NCI-H1105 (cell line): ENCODE measurements at places on chromosomes 5 and 9.

- DNase-seq, result no peak
Measured at GRCh38 chr5:153903321-153903720, 135.4 kb downstream of the FAM114A2 start.

- DNase-seq, result no peak
Measured at GRCh38 chr5:150245111-150245789, 44.3 kb downstream of the CAMK2A start.

- no peak for DNase-seq
Measured at GRCh38 chr5:149674686-149675085, 55.4 kb upstream of the PPARGC1B start.

- DNase-seq, result no peak
Measured at GRCh38 chr5:168570490-168571328, 8.5 kb downstream of the PANK3 start.
